ENCODE measurements at places on chromosomes 2 and 18. TPM values are rescaled to one million over a fixed set of nuclear protein-coding genes. Genes with fewer than 3 reads are reported as not detected.
A peak's percentile ranks its signal among the peaks of the same experiment; 100 is the strongest.

The ERBB4 gene
- total RNA-seq: 6.3 TPM

The LINC00305 gene
- total RNA-seq: not detected

The SIX3 gene
- total RNA-seq: not detected

The TSGA10 gene
- total RNA-seq: 7.5 TPM

The ABCG5 gene
- total RNA-seq: not detected

The PKDCC gene
- 85.9 TPM for total RNA-seq

The EMILIN1 gene
- total RNA-seq: 40.9 TPM

The OTOF gene
- total RNA-seq: not detected

- DNase-seq: no peak
Measured at GRCh38 chr2:170282851-170283250, 104.9 kb downstream of the MYO3B start.

DNA sequence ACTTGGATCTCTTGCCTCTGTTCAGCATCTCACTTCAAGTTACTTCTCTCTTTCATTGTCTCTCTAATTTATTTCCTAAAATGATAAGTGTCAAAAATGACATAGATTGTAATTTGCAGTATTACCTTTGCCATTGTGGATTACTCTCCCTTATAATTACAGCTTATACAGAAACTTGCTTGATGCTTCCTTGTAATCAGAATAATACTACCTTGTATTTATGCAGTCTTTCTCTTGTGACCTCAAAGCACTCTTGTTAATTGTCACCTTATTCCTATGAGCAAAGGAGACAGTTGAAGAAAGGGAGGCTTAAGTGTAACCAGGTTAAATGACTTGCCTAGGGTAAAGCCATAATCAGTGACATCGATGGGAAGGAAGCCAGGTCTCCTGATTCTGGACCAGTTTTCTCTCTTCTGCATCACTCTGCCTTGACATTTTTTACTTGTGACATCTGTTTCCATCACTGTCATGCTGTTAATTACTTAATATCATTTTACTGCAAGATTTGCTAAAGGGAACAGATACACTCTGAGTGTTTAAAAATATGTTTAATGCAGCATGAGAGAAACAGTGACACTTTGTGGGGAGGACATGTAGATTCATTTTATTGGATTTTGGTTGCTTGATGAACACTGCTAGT lies 388.6 kb downstream of the PARD3B start:
- no peak for DNase-seq

- DNase-seq: no peak
Measured at GRCh38 chr2:169080250-169081069, 11.1 kb downstream of the DHRS9 start.

GRCh38 chr2:109558076-109558882 lies 55.5 kb downstream of the SEPTIN10 start:
- no peak for DNase-seq

- DNase-seq: peak; percentile 90
Measured at GRCh38 chr2:169734169-169734847, 676 bp downstream of the KLHL23 start.

DNA sequence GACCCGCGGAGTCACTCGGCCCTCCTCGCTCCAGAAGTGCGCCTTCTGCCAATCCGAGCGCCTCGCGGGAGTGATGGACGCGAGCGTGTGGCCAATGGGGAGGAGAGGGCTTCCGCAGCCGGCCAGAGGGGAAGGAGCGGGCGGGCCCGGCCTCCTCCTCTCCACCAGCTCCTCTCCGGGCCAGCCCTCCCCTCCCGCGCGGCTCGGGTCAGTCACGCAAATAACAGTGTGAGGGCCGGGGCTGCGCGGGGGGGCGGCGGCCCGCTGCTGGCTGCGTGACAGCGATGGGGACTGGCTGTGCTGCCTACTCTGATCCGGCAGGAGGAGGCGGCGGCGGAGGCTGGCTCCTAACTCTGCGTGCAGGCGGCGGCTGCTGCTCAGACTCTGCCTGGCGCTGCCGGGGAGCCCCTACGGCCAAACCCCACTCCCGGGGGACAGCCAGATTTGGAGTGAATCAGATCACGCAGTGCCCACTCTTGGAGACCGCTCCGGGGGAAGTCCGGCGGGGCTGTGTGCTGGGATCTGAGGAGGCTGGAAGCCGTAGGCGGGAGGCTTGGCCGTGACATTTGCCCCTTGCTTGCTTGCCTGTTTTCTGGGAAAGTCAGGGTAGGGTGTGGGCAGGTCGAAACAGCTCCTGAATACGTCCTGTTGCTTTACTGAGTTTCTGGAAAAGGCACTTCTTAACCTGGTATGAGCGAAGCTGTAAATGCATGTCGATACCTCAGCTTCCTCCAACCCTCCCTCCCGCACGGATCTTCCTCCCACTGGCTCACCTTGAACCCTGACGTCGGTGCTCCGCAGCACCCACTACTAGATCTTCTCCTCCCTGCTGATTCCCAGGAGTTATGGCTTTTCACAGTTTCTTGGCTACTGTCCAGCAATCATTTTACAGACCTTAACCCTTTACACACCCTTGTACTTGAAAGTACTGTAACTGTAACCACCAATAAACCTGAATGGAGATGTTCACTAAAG lies 97.9 kb upstream of the SERTAD2 start:
- peak; percentile 43 for DNase-seq

DNA sequence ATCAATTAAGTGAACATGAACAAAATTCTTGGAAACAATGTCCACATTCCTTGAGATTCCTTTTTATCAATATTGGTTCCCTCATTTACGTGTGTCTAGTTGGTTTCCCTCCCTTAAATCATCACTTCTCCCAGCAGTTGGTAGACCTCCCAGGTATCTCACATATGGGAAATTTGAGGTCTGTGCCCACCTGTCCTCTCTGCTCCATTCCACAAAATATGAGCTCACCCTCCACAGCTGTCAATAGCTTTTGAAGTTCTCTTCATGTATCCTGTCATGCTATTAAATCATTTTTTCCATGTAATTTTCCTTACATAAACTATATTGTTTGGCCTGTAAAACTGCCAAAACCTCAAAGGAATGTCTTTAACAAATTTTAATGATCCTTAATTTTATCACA lies 992.2 kb upstream of the ACVR2A start:
- DNase-seq: no peak

DNA sequence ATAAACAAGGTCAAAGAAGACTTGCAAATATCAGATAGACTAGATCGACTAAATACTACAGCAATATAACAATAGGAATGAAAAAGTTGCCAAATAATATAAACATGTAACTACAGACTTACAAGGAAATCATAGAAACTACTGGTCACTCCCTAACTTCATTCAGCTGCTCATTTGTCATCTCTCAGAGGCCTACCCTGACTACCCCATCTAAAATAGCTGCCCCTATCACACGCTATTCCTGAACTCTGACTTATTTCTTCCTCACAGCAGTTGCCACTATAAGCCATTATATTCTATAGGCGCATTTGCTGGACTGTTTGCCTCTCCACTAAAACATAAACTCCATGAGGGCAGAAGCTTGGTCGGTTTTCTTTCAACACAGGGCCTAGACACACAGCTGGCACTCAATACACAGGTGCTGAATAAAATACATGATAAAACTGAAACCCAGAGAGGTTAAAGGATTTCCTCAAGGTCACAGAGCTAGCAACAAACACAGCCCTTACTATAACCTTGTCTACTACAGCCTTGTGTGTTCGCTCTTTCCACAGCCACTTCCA lies 1.8 kb downstream of the STRN start:
- no peak for DNase-seq

DNA sequence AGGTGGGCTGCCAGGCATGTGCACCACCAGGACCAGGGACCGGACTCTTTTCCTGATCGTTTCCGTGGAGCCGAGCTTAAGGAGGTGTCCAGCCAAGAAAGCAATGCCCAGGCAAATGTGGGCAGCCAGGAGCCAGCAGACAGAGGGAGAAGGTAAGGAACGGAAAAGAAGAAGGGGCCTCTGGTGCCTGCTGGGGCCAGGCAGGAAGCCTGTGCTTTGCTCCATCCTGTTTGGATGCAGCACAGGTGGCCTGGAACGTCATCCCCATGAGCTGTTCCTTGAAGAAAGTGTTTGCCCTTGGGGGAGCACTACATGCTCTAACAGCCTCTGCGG lies 33.9 kb downstream of the CNGA3 start:
- no peak for DNase-seq

DNA sequence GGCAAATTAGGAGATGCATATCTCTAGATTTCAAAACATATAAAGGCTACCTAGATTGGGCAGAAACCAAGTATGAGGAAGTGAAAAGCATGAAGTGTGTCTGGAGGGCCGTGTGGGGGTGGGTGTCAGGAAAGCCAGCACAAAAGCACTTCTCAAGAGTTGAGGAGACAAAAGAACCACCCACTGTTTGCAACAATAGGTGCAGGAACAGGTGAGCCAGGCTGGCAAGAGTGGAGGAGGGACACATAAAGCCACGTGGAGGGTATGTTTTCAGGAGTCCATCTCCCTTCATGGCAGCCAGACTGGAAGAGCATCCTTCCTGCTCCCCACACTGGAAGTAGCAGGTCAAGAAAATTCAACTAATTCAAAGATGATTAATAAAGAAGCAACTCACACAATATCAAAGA lies 96.4 kb downstream of the CERS6 start:
- DNase-seq: no peak

DNA sequence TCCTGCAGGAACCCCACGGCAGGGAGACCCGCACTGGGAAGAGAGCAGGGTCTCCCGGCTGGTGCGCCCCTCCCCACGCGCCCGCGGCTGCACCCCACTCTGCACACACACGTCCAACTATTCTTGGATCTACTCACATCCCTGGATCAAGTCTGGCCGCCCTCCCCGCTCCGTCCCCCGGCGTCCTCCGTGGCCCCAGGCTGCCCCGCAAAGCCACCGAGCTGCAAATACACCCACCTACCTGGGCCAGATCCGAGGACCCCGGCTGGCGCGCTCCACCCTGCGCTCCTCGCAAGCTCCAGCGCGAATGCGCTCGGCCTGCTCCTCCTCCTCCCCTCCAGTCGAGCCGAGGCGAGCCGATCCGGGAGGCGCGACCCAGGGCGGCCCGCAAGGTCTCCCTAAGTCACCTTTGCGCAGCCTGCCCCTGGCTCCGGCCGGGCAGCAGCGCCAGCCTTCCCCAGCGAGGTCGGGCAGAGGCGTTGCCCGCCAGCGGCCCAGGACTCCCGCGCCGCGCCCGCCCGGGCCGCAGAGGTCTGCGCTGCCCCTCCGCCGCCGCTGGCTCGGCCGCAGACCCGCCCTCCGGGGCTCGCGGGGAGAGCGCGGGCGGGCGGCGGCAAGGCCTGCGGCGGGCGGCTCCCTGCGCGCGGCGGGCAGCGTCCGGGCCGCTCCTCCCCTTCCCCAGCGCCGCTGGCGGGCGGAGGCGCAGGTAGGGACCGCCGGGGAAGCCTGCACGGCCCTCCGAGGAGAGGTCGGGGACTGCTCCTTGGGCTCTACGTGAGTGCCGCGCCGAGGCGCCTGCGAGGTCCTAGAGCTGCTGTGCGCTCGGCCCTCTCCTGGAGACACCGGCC lies 126.0 kb downstream of the OSBPL1A start:
- DNase-seq: peak; percentile 79

- no peak for DNase-seq
Measured at GRCh38 chr18:79156327-79156726, 87.1 kb downstream of the ATP9B start.

DNA sequence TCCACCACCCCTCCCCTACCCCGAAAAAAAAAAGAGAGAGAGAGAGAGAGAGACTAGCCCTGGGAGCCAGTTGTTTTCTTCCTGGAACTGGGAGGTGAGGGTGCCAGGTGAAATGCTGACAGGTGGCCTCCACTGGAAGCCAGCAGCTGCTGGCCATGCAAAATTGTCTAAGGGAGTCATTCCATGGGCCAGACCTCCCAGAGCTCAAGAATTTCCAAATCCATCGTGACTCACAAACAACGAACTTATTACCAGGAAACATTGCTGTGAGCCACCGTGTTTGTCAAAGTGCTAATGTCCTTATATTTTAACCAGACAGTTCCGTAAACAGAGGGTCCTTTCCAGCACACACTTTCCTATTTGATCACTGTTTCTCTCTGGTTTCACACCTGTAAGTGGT lies 68.5 kb upstream of the PID1 start:
- no peak for DNase-seq

DNA sequence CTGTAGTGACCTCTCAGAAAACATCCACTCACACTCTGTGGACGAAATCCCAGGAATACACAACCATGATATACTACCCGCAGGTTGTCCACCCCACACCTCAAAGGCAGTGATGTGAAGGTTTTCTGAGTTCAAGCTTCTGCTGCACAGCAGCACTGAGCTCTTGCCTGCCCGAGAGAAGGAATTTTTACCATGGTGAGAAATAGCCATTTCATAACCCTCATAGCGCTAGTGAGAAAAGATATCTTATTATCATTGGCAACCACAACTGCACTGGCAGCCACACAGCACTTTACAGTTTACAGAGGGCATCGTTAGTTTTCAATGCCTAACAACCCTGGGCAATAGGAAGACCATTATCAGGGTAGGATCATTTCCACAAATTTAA lies 36.9 kb downstream of the NAPG start:
- no peak for DNase-seq

GRCh38 chr2:212089873-212090272 lies 448.7 kb downstream of the ERBB4 start:
- no peak for DNase-seq

DNA sequence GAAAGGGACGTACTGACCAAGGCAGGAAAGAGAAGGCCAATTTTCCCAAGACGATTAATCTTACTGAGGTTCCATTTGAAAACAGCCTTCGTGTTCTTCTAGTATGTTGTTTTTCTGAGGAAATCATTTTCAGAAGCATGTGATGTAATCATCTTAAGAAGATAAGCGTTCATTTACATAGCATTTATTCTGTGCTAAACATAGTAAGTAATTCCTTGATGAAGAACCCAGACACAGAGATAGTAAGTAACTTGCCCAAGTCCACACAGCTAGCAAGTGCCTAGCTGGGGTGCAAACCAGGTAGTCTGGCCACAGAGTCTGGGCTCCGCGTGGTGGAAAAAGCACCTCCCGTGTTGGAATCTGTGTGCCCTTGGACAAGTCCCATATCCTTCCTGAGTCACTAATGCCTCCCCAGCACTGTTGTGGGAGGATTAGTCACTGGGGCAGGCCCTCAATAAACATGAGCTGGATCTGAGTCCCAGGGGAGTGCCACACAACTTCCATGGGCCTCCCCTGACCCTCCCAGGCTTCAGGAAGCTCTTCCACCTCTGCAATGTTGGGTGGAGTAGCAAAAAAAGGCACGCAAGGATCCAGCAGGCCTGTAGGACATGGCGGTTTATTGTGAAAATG lies 26.9 kb upstream of the ASAP2 start:
- DNase-seq: no peak

GRCh38 chr2:183408562-183408961 lies 284.3 kb downstream of the NUP35 start:
- DNase-seq: no peak

DNA sequence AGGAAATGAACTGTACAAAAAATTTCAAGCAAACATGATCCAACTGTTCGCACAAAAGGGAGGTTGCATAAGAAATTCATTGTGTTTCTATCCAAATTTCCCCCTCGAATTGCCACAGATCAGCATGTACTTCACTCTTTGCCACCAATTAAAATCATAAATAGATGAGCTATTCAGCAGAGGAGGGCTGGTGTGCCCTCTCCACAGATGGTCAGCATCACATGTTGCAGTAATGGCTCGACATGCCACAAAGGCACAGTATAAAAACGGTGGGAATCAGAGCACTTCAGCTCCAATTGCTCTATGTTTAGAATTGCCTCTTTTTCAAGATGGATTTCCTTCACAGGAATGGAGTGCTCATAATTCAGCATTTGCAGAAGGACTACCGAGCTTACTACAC lies at the start of gene G6PC2:
Gene G6PC2 (plus strand): TSS at position 289 of the 400 bp plus-strand sequence. CDS start 41 bp downstream, at position 330.
- DNase-seq: no peak

GRCh38 chr2:113246606-113247005 lies 32.1 kb downstream of the PAX8 start:
- DNase-seq: peak; percentile 69

Measured in upper lobe of left lung (tissue), 6 donors.